M059J (cell line): ENCODE measurements at places on chromosomes 2 and 18. TPM values are rescaled to one million over a fixed set of nuclear protein-coding genes. Genes with fewer than 3 reads are reported as not detected.

DNA sequence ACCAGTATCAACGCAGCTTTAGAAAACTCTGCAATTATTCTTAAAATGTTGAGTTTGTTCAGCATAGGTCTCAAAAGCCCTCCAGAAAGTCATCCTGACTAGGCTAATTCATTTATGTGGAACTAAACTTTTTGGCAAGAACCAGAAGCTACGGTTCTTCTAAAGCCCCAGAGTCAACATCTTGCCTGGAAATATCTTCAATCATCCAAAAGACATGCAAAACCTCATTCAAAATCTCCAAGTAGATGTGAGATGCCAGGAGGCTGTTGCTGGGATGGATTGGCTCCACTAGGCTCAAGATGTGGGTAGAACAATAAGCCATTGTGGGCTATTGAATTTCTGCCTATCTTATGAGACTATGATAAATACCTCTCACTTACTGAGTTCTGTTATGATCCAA is 2.1 kb upstream of the SCG2 start:
- DNase-seq: no peak

- no peak for DNase-seq
Observed at GRCh38 chr2:222651718-222652418, 4.0 kb downstream of the FARSB start.

GRCh38 chr2:177572236-177572671 is 179.7 kb downstream of the AGPS start:
- DNase-seq: no peak

DNA sequence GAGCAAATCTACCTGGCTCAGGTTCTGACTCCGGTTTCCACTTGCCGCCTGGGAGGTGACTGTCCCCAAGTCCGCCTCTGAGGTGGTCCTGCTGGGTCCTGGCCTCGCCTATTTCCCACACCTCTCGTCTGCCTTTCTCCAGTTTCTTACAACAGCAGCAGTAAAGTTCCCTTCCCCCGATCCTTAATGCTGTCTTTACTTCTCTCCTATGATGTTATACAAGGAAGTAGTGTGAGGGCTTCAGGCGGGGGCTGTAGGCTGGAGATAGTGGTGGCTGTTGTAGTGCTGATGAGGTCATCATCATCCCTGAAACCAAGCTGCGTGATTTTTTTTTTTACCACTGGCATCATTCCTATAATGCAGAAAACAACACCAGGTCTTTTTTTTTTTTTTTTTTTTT is 18.9 kb downstream of the TGIF1 start:
- DNase-seq: no peak

Gene RTTN
- total RNA-seq: 12.5 and 18.2 TPM in 2 replicates

Gene CMPK2
- total RNA-seq: 107 and 134 TPM in 2 replicates
